ENCODE measurements at places on chromosomes 4 and X. TPM values are rescaled to one million over a fixed set of nuclear protein-coding genes. Genes with fewer than 3 reads are reported as not detected.

- no peak overlapping the region for H3K4me3 ChIP-seq
- no peaks in the 10 kb centered on the region for H3K27me3 ChIP-seq
These were observed 60.8 kb upstream of the FHL1 start for GRCh38 chrX:136086521-136086920.

GRCh38 chrX:23661671-23662070 is 5.6 kb upstream of the PRDX4 start:
- no peaks in the 10 kb centered on the region for H3K36me3 ChIP-seq
- H3K27ac ChIP-seq = no peak overlapping the region
- H3K4me3 ChIP-seq = no peak overlapping the region
- peak; percentile 67 for DNase-seq

KCNIP4 gene
- 0.26 TPM for total RNA-seq

DNA sequence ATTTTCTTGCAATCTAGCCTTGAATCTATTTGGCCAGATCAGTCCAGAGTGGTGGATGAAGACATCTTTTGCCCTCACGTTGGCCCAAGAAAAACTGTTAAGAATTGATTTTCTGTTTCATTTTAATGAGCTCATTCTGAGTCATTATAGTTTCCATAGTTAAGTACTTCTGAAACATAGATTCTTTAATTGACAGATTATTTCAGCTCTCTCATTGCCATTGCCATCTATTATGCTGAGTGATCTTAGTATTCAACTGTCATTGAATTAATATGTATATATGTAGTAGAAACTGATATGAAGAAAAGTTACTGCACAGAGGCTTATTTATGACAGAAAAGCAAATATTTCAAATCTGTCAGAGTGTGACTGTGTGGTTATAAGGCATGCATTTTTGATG is 45.5 kb upstream of the PPP1R2C start:
- H3K4me3 ChIP-seq = no peak overlapping the region
- no peaks in the 10 kb centered on the region for H3K4me1 ChIP-seq
- no peak for DNase-seq
- H3K36me3 ChIP-seq = no peaks in the 10 kb centered on the region
- H3K27ac ChIP-seq = no peak overlapping the region
- no peaks in the 10 kb centered on the region for H3K27me3 ChIP-seq

GRCh38 chr4:168516841-168517240 is 20.0 kb downstream of the PALLD start:
- H3K4me3 ChIP-seq = no peak overlapping the region
- no peaks in the 10 kb centered on the region for H3K27me3 ChIP-seq
- no peak overlapping the region for H3K27ac ChIP-seq
- H3K4me1 ChIP-seq = no peaks in the 10 kb centered on the region
- no peak for DNase-seq
- no peaks in the 10 kb centered on the region for H3K36me3 ChIP-seq

Measured in astrocyte (in vitro differentiated cells and primary cell).